ENCODE measurements at places on chromosomes 11 and 22.

- DNase-seq = no peak
These were observed 6.9 kb downstream of the KMT5B start for GRCh38 chr11:68206211-68206610.

DNA sequence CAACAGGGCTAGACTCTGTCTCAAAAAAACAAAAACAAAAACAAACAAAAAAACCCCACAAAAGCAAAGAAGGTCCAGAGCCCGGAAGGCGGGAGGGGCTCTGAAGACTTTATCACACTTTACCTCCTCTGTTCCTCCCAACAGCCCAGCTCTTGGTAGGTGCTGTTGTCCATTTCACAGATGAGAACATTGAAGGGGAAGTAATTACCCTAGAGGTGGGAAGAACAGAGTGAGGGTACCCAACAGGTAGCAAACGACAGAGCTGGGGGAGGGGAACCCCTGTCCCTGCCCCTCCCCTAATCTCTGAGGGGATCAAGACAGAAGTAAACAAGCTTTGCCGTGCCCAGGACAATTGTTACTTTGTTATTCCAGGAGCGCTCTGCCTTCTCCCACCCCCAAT lies 1.0 kb upstream of the BIK start:
- DNase-seq = no peak

DNA sequence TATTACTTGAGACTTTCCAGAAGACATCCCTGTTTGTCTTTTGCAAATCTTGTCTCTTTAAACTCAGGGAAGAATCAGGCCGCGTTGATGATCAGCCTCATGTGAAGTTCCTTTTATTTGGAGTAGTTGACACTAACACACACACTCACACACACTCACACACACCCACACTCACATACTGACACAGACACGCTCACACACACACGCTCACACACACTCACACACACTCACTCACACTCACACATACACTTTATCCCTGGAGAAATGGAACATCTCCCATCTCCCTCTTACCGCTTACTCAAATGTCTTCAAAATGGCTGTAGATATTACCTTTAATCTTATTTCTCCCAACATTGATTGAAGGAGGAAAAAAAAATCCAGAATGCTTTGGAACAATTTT lies 129.0 kb downstream of the PKNOX2 start:
- DNase-seq = no peak

GRCh38 chr11:25350899-25351803 lies 854.3 kb downstream of the LUZP2 start:
- DNase-seq = no peak

GRCh38 chr11:2951231-2952110 lies 22.3 kb upstream of the PHLDA2 start:
- DNase-seq = no peak

DNA sequence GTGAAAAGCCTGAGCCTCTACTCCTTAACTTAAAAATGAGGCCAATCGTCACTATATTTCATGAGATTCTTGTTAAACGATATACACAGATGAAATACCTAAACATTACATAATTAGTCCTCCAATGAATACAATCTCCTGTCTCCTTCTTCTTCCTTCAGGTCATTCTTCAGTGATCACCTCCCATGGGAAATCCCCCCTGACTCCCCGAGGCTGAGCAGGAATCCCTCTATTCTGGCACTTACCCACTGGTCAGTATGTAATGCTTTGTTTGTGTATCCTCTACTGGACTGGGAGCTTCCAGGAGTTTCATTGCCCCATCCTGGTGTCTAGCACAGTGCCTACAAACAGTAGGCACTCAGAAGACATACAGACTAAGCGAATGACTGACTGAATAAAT lies 52.3 kb downstream of the RAB38 start:
- DNase-seq = no peak

DNA sequence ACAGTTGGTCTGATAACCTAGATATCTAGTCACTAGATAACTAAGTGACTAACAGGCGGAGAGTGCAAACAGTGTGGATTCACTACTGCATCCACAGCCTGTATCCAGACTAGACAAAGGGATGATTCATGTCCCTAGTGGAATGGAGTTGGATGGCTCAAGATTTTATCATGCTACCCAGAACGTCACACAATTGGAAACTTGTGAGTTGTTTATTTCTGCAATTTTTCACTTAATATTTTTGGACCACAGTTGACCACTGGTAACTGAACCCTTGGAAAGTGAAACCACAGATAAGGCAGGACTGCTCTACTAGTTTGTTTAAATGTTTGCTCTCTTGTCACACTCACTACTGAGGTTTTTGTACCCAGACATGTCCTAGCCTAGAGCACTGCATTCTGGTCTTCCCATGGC lies 76.0 kb downstream of the UBASH3B start:
- DNase-seq = no peak

DNA sequence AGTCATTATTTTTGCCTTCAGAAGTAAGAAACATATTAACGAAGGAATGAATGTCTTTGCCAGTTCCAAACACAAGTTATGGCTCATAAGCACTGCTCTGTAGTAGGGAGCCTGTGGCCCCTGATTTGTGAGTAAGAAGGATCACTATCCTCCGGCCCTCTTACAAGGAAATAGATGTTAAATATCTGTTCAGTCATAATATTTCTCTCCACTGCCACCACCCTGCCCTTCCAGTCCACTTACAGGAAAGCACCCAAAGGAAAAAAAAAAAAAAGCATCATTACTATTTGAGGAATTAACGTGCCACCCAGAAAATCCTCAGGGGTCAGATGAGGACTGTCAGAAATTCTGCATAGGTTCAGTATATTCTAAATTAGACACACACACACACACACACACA lies 123.4 kb downstream of the ETS1 start:
- no peak for DNase-seq

DNA sequence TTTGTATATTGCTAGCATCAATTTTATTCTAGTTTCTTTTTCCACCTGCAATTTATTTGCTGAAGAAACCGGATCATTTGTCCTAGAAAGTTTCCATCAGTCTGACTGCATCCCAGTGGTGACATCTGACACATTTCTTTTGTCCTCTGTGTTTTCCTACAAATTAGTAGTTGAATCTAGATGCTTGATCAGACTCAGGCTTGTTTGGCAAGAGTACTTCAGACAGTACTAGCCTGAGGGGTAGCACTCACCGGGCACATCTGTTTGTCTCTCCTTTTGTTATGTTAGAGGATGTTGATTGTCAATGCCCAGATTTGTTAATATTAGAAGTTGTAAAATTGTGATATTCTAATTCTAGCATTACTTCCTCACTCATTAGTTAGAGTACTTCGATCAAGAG lies 204.8 kb downstream of the SWAP70 start:
- no peak for DNase-seq

- DNase-seq = no peak
These were observed 104.7 kb upstream of the CARD18 start for GRCh38 chr11:105244160-105244825.

- DNase-seq = no peak
These were observed 8.0 kb upstream of the CTSD start for GRCh38 chr11:1771700-1772099.

- no peak for DNase-seq
These were observed 4.2 kb downstream of the ZP1 start for GRCh38 chr11:60871378-60872061.

DNA sequence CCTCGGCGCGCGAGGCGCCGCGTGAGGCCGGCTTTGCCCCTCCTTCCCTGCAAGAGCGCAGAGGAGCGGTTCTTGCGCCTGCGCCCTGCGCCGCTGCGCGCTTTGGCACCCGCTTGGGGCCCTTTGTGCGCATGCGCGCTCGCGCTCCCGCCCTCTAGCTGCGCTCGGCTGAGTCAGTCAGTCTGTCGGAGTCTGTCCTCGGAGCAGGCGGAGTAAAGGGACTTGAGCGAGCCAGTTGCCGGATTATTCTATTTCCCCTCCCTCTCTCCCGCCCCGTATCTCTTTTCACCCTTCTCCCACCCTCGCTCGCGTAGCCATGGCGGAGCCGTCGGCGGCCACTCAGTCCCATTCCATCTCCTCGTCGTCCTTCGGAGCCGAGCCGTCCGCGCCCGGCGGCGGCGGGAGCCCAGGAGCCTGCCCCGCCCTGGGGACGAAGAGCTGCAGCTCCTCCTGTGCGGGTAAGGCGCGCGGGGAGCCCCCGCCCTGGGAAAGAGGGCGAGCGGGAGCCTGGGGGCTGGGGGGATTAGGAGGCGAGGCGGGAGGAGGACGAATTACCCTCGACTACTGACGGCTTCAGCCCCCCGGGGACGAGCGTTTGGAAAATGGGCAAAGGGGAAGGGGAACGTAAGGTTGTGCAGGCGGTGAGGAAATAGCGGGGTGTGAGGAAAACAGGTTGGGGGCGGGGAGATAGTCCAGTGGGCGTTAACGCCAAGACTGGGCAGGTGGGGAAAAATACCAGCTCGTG lies at the start of gene RTN3:
Gene RTN3 (plus strand): TSS at position 180 of the 745 bp plus-strand sequence. CDS start 137 bp downstream, at position 317.
- peak; percentile 98 for DNase-seq
